Kidney (tissue), 22 donors: ENCODE measurements at places on chromosomes 13 and 19. TPM values are rescaled to one million over a fixed set of nuclear protein-coding genes. Genes with fewer than 3 reads are reported as not detected.
A peak's percentile ranks its signal among the peaks of the same experiment; 100 is the strongest.

- peak; percentile 89 for DNase-seq
These were observed 263 bp downstream of the RHPN2 start for GRCh38 chr19:33064458-33064791.

GRCh38 chr13:88461272-88462009 lies 790.3 kb downstream of the SLITRK5 start:
- no peak for DNase-seq

DNA sequence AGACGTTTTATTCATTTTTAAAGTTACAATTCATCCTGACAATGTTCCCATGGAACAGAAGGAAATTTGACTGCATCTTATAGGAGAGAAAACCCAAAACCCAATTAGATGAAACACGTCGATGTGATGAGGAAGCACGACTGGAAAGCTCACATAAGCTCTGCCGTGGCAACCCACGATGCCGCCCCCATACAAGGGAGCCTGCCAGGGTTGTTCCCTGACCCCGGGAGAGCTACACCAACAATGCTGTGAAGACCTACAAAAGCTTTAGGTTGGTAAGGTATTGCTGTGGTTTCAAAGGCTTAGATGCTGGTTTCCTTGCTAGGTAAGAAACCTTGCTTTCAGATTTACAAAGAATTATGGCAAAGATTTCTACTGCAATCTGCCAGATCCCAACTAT lies 393.1 kb downstream of the KLF12 start:
- no peak for DNase-seq

The SPTBN4 gene
- 4.6 TPM for polyA plus RNA-seq

The IL12RB1 gene
- 0.45 TPM for polyA plus RNA-seq
